ENCODE measurements at places on chromosomes 11 and 22.

DNA sequence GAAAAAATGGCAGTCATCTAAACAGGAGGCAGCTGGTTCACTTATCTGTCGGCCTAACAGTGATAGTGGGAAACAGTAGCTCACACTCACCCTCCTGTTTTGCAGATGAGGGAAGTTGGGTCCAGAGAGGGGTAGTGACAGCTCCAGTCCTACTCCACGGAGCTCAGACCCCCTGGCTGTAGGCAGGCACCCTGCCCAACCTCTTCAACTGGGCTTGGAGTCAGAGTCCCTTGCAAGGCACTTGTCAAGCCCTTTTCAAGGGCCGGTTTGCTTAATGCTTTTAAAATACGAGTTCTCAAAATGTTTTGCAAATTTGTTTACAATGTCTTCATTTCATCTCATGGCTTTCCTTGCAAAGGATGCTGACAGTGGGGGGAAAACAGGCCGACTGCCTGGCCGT, 75.1 kb downstream of the BMAL1 start:
- DNase-seq: no peak

- no peak for DNase-seq
These were observed 16.2 kb downstream of the PIWIL4 start for GRCh38 chr11:94583213-94583865.

DNA sequence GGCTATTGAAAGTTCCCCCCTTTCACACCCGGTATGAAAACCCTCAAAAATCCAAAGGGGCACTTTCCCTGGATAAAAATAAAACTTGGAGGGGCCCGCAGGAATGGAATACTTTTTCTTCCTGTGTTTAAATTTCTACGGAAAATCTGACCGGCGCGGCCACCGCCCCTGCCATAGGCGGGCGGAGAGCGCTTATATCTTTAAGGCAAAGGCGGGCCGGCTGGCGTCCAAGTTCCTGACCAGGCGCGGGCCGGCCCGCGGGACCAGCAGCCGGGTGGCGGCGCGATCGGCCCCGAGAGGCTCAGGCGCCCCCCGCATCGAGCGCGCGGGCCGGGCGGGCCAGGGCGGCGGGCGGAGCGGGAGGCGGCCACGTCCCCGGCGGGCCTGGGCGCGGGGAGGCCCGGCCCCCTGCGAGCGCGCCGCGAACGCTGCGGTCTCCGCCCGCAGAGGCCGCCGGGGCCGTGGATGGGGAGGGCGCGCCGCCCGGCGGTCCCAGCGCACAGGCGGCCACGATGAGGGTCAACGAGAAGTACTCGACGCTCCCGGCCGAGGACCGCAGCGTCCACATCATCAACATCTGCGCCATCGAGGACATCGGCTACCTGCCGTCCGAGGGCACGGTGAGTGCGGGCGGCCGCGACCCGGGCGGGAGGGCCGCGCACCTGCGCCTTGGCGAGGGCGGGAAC, at the start of gene ANO1:
TSS of gene ANO1 (plus strand) at position 223 of the 686 bp plus-strand sequence. CDS start at position 513, 290 bp downstream.
- no peak for DNase-seq

DNA sequence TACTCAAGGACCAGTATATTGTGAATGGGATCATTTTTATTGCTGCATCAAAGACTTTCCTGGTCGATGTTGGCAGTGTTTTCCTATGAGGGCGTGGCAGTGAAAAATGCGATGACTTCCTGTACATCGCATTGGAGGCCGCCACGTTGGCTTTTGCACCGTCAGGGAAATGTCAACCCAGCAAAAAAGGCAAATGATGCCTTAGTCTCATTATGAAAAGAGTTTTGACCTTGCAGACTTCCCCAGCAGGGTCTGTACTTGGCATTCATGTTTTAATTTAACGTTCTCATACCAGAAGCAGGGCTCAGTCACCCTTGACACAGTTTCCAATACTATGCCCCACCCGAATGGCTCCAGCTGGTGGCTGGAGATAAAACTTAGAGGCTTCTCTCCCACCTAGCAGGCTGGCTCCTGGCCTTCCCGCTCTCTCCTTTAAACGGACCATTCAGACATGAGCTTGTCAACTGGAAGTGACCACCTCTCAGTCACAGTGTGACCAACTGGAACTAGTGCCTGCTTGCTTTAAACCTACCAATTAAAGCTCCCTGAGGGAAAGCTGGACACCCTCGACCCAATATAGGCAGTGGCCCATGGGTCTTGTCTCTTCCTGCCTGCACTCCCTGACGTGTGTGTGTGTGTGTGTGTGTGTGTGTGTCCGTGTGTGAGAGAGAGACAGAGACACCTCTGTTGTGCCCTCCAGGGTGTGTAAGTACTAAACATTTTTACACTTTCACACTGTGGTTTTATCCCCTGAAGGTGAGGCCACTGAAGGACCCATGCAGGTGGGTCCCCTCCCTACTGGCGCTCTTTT, 8.7 kb upstream of the GDPD5 start:
- DNase-seq: no peak

- no peak for DNase-seq
These were observed 340.4 kb downstream of the ETS1 start for GRCh38 chr11:128246810-128247594.
